ENCODE measurements at places on chromosomes 4 and X.

GRCh38 chr4:95541889-95542607 lies 6.7 kb downstream of the UNC5C start:
- DNase-seq: no peak

- DNase-seq: no peak
Observed at GRCh38 chr4:41679991-41680390, 68.5 kb downstream of the PHOX2B start.

GRCh38 chr4:71231129-71232055 lies 107.4 kb upstream of the SLC4A4 start:
- no peak for DNase-seq

DNA sequence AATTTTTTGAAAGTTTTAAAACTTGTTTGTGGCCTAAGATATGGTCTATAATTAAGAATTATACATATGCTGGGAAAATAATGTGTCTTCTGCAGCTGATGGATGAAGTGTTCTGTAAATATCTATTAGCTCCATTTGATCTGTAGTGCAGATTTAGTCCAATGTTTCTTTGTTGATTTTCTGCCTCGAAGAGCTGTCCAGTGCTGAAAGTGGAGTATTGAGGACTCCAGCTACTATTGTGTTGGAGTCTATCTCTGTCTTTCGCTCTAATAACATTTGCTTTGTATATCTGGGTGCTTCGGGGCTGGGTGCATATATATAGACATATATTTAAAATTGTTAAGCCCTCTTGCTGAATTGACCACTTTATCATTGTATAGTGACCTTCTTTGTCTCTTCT lies 2127.3 kb downstream of the PCDH7 start:
- no peak for DNase-seq

- DNase-seq: no peak
Observed at GRCh38 chr4:90245837-90246236, 118.6 kb downstream of the CCSER1 start.

DNA sequence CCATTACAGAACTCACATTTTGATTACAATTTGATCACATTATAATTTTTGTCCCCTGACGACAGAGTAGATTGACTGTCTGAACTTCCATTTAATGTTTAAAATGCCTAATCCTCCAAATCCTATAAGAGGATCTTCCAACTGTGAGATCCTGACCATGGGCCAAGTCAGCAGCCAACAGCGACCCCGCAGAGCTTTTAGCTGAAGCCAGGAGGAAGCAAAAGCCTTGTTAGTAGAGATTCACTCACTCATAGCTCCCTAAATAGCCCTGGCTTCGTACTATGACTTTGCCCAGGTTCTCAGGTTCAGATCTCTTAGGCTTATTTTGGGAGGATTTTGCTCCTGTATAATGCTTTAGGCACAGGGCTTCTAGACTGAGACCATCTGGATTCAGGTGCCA lies 413.1 kb downstream of the NKX6-1 start:
- DNase-seq: no peak

DNA sequence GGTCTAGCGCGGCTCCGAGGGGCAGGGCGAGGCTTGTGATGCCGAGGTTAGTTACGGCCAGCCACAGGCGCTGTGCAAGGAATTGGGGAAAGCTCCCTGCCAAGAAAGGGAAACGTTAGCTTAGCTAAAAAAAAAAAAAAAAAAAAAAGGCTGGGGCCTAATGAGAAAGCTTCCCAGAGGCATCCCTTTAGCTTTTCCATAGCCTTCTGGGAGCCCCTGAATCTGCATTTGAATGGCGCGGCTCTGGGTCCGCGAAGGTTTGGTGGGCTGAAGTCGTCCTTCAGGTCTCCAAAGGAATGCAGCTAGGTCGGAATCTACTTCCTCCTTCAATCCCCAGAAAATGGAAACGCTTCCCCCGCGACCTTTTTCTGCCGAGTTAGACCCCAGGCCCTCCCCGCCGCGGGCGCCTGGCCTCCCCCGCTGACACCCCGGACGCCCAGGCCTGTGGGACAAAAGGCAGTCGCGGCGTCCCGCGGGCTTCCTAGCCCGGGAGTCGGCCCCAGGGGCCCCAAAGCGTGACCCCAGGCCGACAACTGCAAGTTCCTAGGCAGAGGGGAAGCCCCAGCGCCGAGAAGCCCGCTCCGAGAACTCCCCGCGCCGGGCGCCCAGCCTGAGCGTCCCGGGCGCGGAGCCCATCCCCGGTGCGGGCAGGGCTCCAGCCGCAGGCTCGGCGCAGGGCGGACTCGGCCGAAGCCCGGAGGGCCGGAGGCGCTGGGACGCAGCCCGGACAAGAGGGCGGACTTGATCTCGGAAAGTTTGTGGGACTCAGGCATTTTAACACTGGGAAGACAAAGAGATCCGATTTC lies 605 bp upstream of the FAT1 start:
- DNase-seq: no peak

GRCh38 chr4:21226637-21227538 lies 526.6 kb downstream of the PACRGL start:
- no peak for DNase-seq

DNA sequence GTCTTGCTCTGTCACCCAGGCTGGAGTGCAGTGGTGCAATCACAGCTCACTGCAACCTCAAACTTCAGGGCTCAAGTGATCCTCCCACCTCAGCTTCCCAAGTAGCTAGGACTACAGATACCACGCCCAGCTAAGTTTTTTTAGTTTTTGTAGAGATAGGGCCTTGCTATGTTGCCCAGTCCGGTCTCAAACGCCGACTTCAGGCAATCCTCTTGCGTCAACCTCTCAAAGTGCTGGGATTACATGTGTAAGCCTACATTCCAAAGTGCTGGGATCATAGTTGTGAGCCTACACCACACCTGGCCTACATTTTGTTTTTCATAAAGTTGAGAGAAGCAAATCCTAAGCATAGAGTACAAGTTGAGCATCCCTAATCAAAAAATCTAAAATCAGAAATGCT lies 42.2 kb downstream of the SMARCA5 start:
- DNase-seq: no peak
